ENCODE measurements at places on chromosomes 12 and 14.

GRCh38 chr12:5172886-5173285, 129.2 kb downstream of the KCNA5 start:
- DNase-seq = no peak

DNA sequence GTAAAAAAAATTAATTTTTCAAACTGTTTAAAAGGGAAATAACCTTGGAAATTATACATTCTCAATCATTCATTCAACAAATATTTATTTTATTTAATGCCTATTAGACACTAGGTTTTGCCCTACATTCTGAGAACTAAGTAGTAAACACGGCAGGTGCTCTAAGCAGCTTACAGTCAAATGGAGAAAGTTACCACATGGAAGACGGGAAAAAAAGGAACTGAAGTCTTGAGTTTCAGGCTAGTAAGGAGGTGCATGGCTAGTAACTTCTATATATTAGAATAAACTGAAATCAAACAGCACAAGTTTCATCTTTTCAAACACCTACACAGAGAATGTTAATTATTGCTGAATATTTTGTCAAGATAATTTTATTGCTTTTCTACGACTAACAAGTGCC, 52.9 kb downstream of the C12orf42 start:
- DNase-seq = no peak

DNA sequence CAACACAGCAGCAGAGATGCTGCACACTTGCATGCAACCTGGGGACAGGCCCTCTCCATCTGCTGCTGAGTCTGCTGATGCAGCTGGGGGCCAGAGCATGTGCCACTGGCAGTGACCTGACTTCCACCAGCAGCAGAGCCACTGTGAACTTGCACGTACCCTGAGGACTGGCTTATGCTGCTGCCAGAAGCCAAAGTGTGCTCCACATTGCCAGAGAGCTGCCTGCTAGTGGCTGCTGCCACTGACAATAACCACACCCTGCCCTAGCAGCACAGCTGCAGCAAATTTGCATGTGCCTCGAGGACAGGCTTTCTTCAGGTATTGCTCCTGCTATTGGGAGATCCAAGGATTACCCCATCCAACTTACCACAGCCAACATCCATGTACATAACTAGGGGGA, 4.5 kb upstream of the PRR4 start:
- DNase-seq = no peak

DNA sequence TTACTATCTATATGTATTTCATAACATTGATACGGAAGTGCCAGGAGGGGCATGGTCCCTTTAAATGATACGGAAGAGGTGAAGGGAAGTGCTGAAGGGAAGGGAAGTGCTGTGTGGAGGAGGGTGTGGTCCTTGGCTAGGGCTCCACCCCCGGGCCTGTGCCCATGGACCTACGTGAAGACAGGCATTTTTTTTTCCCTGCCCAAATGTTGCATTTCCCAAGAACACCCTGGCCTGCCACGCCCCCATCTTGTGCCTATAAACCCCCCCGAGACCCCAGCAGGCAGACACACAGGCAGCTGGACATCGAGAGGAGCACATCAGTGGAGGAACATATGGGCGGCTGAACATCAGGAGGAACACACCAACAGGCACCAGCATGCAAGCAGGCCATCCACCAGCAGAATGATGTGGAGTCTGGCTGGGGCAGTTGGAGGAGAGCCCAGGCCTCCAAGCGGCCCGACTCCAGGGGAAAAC, 134.1 kb downstream of the SLC41A2 start:
- no peak for DNase-seq

DNA sequence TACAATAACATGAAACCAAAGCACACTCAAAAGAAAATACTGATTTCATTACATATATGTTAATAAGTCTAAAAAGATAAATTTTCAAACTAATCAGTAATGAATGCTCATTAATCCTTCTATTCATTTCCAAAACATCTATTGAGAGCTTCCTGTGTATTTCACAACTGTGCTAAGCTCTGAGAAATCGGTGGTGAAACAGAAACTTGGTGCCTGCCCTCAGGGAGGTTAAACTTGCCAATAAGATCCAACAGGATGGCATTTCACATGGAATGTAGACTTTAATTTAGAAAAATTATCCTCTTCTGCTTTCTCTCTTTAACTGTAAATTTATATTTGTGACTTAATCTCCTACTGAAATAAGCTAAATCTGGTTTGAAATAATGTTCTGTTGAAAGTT, 70.9 kb upstream of the SLC38A4 start:
- DNase-seq = no peak

- DNase-seq = peak; percentile 52
Measured at GRCh38 chr12:4135919-4136605, 137.5 kb upstream of the CCND2 start.

- no peak for DNase-seq
Measured at GRCh38 chr12:24661657-24662096, 287.2 kb downstream of the BCAT1 start.

GRCh38 chr12:10174986-10175614, 3.2 kb upstream of the OLR1 start:
- no peak for DNase-seq

DNA sequence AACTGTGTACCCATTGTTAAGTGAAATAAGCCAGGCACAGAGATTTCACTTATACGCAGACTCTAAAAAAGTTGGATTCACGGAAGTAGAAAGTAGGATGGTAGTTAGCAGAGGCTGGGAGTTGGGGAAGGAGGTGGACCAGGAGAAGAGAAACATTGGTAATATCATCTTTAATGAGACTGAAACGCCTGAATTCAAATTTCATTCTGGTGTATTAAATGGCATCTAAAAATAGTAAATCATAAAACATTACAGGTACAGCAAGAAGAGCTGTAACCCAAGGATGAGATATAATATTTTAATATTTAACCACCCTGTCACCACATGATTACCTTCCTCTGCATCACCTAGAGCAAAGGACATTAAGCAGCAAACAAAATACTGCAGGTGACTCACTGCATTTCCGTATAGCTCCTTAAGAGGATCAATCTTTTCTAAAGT, 99.4 kb downstream of the EPS8 start:
- no peak for DNase-seq

- DNase-seq = no peak
Measured at GRCh38 chr14:88346048-88346639, 23.1 kb upstream of the KCNK10 start.

DNA sequence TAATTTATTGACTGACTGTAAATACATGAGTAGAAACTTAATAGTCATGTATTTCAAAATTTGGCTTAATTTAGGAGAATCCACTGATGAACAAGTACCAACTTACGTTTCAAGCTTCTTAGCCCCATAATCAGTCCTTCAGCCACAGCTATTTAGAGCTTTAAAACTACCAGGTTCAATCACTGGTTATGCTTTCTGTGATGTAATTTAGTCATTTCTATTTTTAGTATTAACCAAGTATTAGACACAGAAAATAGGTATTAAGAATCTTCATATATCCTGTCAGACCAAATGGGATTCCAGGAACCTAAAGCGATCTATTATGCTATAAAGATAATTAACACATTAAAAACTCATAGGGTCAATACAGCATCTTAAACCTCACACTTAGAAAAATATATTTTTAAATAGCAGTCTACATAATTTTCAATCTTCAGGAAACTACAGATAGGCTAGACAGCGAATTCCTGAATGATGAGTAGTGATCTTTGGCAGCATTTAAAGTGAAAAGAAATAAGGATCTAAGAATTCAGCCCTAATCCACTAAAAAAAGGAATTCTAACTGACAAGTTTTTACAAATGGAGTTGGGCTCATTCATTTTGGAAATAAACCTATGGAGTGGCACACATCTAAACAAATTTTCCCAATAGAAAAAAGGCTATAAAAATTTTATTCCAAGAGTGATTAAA, 51.5 kb downstream of the ZC3H14 start:
- DNase-seq = no peak

- no peak for DNase-seq
Measured at GRCh38 chr12:2114071-2114470, 61.3 kb downstream of the CACNA1C start.

GRCh38 chr14:58951143-58951542, 237.3 kb upstream of the DAAM1 start:
- no peak for DNase-seq

DNA sequence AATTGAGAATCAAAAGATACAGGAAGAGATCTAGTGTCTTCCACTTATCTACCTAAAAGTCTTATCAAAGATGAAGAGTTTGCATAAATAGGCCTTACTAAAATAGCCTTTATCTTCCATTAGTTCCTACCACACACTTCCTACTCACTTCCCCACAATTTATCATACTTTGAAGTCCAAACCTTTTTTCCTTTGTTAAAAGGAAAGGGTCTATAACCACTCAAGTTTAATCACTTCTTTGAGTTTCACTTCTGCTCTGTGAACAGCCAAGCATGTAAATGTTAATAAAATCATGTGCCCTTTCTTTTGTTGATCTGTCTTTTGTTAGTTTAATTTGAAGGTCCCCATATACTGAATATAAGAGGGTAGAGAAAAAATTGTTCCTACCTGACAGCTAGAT, 114.5 kb downstream of the PHLDA1 start:
- DNase-seq = no peak

DNA sequence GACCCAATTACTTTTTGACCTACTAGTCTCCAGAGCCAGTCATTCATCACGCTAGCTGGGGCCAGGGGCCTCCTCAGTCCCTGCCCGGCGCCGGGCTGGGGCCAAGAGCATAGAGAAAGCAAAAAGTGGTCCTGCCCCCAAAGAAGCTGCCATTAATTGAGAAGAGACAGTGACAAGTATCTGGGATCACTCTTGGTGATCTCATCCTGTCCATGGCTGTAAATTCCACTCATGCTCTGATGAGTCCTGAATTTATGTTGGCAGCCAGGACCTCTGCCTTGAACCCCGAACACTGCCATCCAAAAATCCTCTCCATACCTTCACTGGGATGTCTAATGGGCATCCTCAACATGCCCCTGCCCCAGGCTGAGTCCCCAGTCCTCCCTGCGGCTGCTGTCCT, 34.4 kb upstream of the DLK1 start:
- no peak for DNase-seq

- no peak for DNase-seq
Measured at GRCh38 chr14:44396226-44396625, 110.9 kb downstream of the FSCB start.

GRCh38 chr12:63849641-63850040, 5.1 kb downstream of the SRGAP1 start:
- DNase-seq = no peak

- DNase-seq = no peak
Measured at GRCh38 chr14:68458253-68458652, 334.6 kb downstream of the ZFP36L1 start.

GRCh38 chr12:119826661-119827445, 50.3 kb downstream of the CIT start:
- DNase-seq = no peak

DNA sequence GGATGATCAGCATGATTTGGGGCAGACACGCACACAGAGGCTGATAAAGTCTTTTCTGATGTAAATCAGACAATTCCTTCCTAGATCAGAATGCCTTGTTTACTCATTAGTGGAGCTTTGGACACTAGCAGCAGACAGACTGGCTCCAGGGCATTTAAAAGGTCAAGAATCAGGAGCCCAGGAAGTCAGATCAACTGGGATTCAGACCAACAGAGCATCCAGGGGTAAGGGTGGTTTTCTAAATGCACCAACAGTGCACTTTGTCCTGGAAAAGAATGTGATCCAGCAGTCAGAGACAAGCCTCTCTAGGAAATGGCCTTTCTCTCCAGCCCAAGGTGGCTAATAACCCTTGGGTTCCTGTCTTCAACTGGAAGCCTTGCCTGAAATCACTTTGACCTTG, 405.3 kb downstream of the MED13L start:
- no peak for DNase-seq

DNA sequence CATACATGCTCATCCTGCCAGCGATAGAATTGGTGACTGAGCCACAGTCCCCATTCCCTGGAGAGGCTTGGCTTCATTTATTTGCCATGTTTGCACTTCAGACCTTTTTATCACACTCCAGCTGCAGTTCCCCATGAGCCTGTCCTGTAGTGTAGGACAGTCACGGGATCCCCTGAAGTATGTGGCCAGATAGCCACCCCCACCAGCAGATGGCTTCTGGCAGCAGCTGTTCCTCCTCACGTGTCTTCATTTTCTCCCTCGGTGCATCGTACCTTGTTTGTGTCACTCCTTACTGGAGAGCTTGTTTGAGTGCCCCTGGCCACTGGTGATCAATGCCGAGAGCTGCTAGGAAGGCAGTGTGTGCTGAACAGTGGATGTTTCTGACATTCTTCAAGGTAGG, 40.2 kb downstream of the UBE3B start:
- no peak for DNase-seq

GRCh38 chr14:99873653-99874052, 80.4 kb downstream of the EML1 start:
- DNase-seq = no peak

GRCh38 chr12:15336768-15337553, 14.7 kb downstream of the PTPRO start:
- DNase-seq = no peak

GRCh38 chr12:20631711-20632110, 63.4 kb upstream of the SLCO1C1 start:
- DNase-seq = no peak

- DNase-seq = no peak
Measured at GRCh38 chr12:112194601-112195247, 69.4 kb downstream of the TRAFD1 start.

GRCh38 chr12:98416845-98417244, 98.5 kb upstream of the TMPO start:
- no peak for DNase-seq

DNA sequence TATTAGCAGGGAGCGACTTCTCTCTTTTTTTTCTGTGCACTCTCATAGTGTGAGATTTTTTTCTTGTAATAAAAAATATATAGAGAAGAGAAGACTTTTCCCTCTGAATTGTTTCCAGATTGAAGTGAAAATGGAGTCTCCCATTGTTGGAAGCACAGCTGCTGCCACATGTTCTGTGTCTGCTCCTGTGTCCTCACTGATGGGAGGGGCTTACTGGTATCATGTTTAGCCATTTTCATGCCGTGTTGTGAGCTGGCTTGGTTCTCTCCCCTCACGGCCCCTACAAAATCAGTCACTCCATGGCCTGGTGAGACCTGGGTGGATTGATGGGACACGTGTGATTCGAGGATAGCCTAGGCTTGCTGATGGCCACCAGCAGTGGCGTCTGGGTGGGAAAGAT, 379.7 kb upstream of the DDHD1 start:
- DNase-seq = no peak
